ENCODE measurements at places on chromosomes 1 and 21. TPM values are rescaled to one million over a fixed set of nuclear protein-coding genes. Genes with fewer than 3 reads are reported as not detected.

TAS1R1 gene
- not detected for total RNA-seq

AGTRAP gene
- total RNA-seq = 20.5 TPM

DPT gene
- total RNA-seq = 1.0 TPM

PARS2 gene
- total RNA-seq = 5.2 TPM

MCOLN3 gene
- total RNA-seq = 0.18 TPM

PTCH2 gene
- 0.31 TPM for total RNA-seq

LRRC41 gene
- total RNA-seq = 24.4 TPM

- no peak overlapping the region for H3K4me3 ChIP-seq
- no peak overlapping the region for H3K27ac ChIP-seq
- H3K36me3 ChIP-seq = no peaks in the 10 kb centered on the region
Observed at GRCh38 chr1:112296908-112297307, 99.1 kb upstream of the CTTNBP2NL start.

DNA sequence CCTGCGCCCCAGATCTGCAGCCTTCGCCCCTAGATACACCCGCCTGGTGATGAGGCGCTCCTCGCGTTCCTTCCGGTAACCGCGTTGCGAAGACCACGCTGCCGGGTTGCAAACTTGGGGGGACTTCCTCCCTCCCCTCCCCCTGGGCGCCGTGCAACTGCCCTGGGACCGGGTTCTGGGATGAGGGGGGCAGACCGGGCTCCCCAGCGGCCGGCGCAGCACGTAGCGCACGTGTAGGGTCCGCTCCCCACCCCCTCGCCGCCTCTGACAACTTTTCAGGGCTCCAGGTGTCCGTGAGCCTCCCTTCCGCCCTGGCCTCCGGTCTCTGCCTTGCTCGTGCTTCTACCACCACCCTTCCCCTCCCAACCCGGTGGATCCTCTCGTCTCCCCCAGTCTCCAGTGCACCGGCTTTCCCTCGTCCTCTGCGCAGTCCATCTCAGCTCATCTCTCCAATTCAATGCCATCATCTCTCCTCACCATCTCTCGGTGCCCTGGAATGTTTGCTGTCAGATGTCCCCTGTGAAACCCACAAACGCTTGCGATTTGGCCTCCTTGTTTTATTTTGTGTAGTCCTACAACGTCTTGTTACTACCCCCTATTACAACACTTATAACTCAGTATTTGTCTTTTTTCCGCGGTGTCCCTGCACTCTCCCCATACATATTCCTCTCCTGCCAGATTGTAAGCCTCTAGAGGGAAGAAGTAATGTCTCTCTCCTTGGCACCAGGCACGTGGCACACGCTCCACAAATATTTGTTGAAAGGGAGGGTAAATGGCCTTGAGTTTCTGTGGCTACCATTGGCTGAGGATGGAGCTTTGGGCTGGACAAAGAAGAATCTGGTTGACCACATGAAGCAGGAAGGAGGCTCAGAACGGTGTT is 782 bp downstream of the PCAT6 start:
- H3K4me1 ChIP-seq = no peaks in the 10 kb centered on the region
- no peak overlapping the region for H3K27ac ChIP-seq
- no peak for DNase-seq
- H3K4me3 ChIP-seq = peak overlapping the region; percentile 56
- H3K36me3 ChIP-seq = no peaks in the 10 kb centered on the region
- H3K27me3 ChIP-seq = no peaks in the 10 kb centered on the region

- H3K36me3 ChIP-seq = no peaks in the 10 kb centered on the region
- H3K4me3 ChIP-seq = no peak overlapping the region
- H3K4me1 ChIP-seq = no peaks in the 10 kb centered on the region
- no peak for DNase-seq
Observed at GRCh38 chr1:87165177-87165576, 163.5 kb upstream of the LMO4 start.

DNA sequence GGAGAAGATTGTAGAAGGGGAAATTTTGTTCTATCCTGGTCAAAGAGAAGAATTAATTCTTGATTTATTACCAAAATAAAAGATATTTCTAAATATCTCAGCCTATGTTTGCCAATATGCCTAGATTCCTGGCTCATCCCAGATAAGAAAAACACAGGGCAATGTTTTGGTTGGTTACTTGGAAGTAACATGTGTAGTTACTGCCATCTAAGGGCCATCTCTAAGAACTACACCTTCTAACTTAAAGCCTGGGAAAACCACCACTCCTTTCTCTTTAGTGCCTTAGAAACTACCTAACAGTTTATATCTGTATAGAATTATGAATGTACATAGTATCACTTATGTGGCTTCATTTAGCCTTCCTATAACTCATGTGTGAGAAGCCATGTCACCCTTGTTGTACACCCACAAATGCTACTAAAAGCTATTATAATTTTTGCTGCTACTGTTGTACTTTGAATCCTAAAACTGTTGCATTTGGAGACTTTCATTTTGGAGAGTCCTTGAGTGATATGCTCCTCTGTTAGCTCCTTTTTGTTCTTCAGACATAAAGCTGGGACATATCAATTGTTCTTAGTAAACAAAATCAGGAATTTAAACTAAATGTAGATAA is 4.5 kb downstream of the AIM2 start:
- no peaks in the 10 kb centered on the region for H3K27me3 ChIP-seq
- H3K36me3 ChIP-seq = no peaks in the 10 kb centered on the region
- no peak for DNase-seq
- no peak overlapping the region for H3K4me3 ChIP-seq
- H3K27ac ChIP-seq = no peak overlapping the region
- no peaks in the 10 kb centered on the region for H3K4me1 ChIP-seq

DNA sequence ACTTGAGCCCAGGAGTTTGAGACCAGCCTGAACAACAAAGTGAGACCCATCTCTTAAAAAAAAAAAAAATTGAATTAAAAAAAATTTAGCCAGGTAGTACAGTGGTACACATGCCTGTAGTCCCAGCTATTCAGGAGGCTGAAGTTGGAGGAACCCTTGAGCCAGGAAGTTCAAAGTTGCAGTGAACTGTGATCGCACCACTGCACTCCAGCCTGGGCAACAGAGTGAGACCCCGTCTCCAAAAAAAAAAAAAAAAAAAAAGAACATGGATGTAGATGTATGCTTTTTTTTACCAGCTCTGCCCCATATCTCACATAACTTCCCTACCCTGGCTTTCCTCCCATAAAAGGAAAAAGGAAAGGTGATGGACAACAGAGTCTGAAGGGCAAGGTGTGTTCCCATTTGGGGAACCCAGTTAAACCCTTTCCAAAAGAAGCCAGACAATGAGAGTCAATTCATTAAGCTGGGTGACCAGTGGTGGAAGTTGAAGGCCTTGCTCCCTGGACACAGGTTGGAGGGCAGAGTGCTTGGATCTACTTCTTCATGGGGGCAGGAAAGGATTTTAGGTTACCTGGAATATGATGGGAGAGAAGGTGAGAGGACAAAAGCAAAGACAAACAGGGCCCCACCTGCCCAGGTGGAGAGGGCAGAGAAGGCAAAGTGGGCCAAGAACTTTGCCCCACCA is 2.9 kb downstream of the KRTCAP2 start:
- H3K4me1 ChIP-seq = no peaks in the 10 kb centered on the region
- H3K36me3 ChIP-seq = no peaks in the 10 kb centered on the region
- DNase-seq = no peak
- H3K27ac ChIP-seq = no peak overlapping the region

GRCh38 chr1:98453066-98453465 is 208.5 kb upstream of the SNX7 start:
- no peaks in the 10 kb centered on the region for H3K4me1 ChIP-seq
- no peak overlapping the region for H3K27ac ChIP-seq
- no peaks in the 10 kb centered on the region for H3K36me3 ChIP-seq
- DNase-seq = no peak
- no peak overlapping the region for H3K4me3 ChIP-seq
- no peaks in the 10 kb centered on the region for H3K27me3 ChIP-seq

- H3K4me3 ChIP-seq = no peak overlapping the region
- H3K27me3 ChIP-seq = no peaks in the 10 kb centered on the region
- H3K36me3 ChIP-seq = no peaks in the 10 kb centered on the region
- no peaks in the 10 kb centered on the region for H3K4me1 ChIP-seq
- no peak for DNase-seq
Observed at GRCh38 chr1:174818014-174818616, 181.6 kb upstream of the CACYBP start.

DNA sequence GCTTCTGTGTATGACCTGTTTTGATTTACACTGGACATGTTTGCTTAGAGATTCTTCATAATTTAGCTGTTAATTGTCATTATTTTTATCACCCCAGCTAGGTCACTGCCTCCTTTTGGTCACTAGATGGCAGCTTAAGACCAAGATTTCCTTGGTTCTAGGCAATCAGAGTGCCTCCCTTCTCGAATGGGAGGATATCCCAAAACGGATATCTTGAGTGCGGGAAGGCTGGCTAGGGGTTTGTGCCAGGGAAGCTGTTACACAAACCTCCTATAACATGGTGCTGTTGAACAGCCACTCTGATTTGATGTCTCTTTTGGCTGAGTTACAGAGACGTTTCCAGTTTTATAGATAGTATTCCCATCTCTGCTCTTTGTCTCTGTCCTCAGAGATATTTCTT is 283.5 kb downstream of the S1PR1 start:
- H3K27me3 ChIP-seq = no peaks in the 10 kb centered on the region
- H3K27ac ChIP-seq = no peak overlapping the region

DNA sequence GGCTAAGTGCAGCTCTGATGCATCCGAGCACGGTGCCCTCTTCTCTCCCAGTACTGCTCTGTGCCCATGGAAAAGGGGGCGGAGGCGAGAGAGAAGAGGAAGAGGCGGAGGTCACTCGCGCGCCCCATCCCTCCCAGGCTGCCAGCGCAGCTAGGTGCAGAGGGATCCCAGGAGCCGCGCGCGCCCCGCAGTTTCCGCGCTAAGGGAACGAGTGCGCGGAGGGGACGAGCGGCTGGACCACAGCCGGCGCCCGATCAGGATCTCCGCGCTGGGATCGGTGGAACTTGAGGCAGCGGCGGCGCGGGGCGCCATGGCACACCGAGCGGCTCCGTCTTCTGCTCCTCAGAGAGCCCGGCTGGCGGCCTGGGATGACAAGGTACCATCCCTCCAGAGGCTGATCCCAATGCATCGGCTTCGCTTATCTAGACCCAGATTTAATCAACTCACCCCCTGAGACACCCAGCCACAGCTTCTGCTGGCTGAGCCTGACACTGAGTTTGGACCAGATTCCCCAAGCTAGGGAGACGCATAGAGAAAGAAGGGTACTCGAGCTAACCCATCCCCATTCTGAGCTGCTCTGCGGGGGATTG is at the start of gene PTGFR:
TSS of gene PTGFR (plus strand) at position 114 of the 590 bp plus-strand sequence. CDS start 1,770 bp downstream, outside the sequence.
- no peaks in the 10 kb centered on the region for H3K4me1 ChIP-seq
- H3K27ac ChIP-seq = no peak within 1 kb of the TSS
- H3K4me3 ChIP-seq = peak within 1 kb of the TSS; percentile 44
- no peaks in the 10 kb centered on the region for H3K27me3 ChIP-seq
- DNase-seq = peak; percentile 79

DNA sequence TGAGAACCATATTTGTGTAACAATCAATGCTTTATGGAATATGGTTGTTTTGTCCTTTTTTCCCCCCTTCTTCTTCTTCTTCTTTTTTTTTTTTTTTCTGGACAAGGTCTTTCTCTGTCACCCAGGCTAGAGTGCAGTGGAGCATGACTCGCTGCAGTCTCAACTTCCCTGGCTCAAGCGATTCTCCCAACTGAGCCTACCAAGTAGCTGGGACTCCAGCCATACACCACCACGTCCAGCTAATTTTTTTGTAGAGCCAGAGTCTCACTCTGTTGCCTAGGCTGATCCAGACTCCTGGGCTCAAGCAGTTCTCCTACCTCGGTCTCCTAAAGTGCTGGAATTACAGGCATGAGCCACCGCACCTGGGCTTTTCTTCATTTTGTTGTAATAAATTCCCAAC is 86.7 kb downstream of the FMN2 start:
- no peak overlapping the region for H3K27ac ChIP-seq
- DNase-seq = no peak
- no peaks in the 10 kb centered on the region for H3K4me1 ChIP-seq
- H3K4me3 ChIP-seq = no peak overlapping the region

GRCh38 chr1:57866998-57867397 is 443.1 kb upstream of the DAB1 start:
- H3K27me3 ChIP-seq = no peaks in the 10 kb centered on the region
- no peak overlapping the region for H3K4me3 ChIP-seq
- H3K4me1 ChIP-seq = no peaks in the 10 kb centered on the region
- no peaks in the 10 kb centered on the region for H3K36me3 ChIP-seq

GRCh38 chr1:67948151-67949080 is 102.0 kb downstream of the DIRAS3 start:
- no peaks in the 10 kb centered on the region for H3K4me1 ChIP-seq
- no peaks in the 10 kb centered on the region for H3K27me3 ChIP-seq
- no peak overlapping the region for H3K27ac ChIP-seq

DNA sequence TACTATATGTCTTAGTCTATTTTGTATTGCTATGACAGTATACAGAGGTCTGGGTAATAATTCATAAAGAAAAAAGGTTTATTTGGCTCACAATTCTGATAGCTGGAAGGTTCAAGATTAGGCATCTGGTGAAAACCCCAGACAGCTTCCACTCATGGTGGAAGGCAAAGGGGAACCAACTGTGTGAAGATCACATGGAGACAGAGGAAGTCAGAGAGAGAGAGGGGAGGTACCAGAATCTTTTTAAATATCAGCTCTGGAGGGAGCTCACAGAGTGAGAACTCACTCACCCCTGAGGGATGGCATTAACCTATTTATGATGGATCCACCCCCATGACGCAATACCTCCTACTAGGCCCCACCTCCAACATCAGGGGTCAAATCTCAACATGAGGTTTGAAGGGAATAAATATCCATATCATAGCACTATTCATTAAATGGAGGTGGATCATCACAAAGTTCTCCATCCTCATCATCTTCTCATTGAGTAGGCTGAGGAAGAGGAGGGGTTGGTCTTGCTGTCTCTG is 290.5 kb downstream of the DSCAM start:
- no peak for DNase-seq
- H3K36me3 ChIP-seq = no peaks in the 10 kb centered on the region
- no peaks in the 10 kb centered on the region for H3K4me1 ChIP-seq
- no peaks in the 10 kb centered on the region for H3K27me3 ChIP-seq
- no peak overlapping the region for H3K4me3 ChIP-seq
- H3K27ac ChIP-seq = no peak overlapping the region

DNA sequence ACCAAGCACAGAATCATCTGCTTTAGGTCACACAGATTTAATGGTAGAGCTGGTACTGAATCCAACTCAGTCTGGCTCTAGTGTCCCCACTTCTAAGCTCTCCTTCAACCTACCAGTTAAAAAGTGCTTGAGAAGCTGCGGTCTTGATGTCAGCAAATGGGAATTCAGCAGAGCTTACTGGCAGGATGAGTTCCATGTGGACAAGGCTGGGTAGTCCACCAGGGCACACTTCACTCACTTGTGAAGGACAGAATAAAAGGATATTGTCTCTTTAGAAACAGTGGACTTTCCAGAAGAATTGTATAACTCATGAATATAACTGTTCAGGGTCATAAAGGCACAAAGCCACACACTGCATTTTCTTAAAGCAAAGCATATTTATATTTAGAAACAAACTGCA is 35.1 kb upstream of the GUCA2B start:
- no peak for DNase-seq
- no peaks in the 10 kb centered on the region for H3K27me3 ChIP-seq
- no peaks in the 10 kb centered on the region for H3K4me1 ChIP-seq
- no peak overlapping the region for H3K27ac ChIP-seq
- no peak overlapping the region for H3K4me3 ChIP-seq
